GM10248 (cell line): ENCODE measurements at places on chromosomes 1 and 21.

GRCh38 chr1:6683434-6683833 is 18.2 kb downstream of the DNAJC11 start:
- no peak for DNase-seq

- DNase-seq = no peak
These were observed 61.2 kb upstream of the ETV3 start for GRCh38 chr1:157199421-157199755.

DNA sequence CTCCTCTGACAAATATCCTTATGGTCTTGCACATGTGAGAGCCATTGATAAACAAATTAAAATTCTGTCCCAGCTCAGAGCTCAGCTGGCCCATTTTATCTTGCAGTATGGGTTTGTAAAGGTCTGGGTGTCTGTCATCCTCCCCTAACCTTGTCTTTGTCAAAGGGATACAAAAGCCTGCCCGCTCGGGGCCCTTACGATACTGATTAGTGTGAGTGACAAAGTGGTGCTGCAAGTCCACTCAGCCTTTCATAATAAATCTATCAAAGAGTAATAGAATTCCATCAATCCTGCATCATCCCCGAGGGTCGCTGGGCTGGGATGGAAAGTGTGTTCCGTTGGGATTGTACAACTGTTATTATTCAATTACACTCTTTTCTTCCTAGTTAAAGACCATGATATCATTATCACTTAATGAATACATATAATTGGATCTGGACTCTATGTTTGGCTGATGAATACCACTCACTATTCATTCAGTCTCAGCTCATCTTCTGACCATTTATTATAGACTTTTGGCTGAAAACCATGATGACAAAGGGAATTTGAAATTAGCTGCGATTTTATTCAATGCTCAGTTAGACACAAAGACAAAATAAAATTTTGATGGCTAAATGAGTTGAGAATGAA is 122.5 kb upstream of the FOXD3 start:
- DNase-seq = no peak

GRCh38 chr1:30605441-30605920 is 117.9 kb downstream of the MATN1 start:
- no peak for DNase-seq

DNA sequence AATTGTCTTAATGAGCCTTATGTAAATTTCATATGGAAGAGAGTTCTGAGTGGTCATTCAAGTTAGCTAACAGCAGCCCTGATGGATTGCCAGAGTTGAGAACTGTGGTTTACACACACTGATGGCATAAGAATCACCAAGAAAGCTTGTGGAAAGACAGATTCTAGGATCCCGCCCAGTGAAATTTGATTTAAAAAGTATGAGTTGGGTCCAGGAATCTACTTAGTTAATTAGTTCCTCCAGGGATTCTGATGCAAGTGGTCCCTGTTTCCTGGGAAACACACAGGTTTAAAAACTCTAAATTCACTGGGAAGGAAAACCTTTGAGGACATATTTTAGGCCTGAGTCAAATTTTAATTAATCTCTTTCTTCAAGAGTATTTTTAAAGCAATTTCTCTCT is 144.3 kb downstream of the NTPCR start:
- DNase-seq = no peak

DNA sequence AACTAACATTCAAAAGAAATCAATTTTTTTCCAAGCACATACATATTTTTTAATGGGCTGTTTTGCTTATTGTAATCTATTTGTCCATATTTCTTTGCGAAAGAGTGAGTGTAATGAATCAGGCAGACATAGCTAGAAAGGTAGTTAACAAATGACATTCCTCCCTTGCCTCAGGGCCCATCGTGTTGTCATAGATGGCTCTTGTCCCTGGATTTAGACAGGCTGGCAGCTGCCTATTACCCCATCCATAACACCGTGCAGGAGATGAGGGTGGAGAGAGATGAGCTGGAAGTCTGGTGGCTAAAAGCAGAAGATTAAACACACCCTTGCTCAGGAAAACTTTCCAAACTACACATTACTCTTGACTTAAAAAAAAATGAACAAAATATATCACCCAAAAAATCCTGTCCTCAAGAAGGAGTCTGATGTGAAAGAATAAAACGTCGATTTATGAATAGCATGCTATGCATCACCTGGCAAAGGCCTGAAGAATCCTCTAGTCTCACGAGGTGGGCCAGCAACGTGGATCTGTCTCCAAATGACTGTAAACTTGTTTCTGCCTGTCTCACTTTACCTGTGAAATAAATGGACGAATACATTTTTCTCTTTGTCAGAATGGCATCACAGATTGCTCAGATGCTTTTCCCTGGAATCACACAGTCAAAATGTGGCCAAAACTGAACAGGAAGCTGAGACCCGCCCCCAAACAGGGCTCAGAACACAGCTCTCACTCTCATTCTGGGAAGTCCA is 55.7 kb downstream of the C21orf91 start:
- DNase-seq = no peak

GRCh38 chr1:33515112-33515511 is 42.7 kb downstream of the ZSCAN20 start:
- DNase-seq = no peak

DNA sequence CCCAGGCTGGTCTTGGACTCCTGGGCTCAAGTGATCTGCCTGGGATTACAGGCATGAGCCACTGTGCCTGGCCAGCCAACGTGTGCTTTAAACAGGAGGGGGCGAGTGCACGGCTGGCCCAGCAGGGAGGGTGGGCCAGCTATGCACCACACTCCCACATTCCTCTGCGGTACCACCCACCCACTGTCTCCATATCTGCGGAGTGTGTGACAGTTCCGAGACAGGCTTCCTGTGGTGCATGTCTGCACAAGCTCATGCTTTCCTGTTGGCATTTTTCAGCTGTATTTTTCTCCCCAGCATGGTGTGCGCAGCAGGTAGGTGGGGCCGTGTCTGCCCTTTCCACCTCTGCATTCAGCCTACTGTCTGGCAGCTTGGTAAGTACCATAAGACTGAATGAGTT is 183.3 kb downstream of the AJAP1 start:
- DNase-seq = no peak

- no peak for DNase-seq
These were observed 47.2 kb upstream of the PAX7 start for GRCh38 chr1:18583326-18583941.

DNA sequence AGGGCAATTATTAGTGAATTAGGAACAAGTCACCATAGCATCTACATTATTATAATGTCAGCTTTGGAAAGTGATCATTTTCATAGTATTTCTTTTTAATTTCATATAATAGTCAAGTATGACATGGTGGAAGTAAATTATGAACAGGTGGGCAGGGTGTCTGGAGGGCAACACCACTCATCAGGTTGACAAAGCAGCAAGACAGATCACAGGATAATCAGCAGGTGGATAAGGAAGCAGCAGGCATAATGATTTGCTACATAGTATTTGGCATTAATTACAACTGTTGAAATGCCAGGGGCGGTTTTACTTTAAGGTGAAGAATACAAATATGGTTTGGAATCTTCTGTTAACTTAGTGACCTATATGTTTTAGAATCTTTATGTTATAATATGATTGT is 1342.2 kb downstream of the PLA2G4A start:
- no peak for DNase-seq
